Ecto neural progenitor cell (in vitro differentiated cells): ENCODE measurements at places on chromosomes 4 and X.
A peak's percentile ranks its signal among the peaks of the same experiment; 100 is the strongest.

DNA sequence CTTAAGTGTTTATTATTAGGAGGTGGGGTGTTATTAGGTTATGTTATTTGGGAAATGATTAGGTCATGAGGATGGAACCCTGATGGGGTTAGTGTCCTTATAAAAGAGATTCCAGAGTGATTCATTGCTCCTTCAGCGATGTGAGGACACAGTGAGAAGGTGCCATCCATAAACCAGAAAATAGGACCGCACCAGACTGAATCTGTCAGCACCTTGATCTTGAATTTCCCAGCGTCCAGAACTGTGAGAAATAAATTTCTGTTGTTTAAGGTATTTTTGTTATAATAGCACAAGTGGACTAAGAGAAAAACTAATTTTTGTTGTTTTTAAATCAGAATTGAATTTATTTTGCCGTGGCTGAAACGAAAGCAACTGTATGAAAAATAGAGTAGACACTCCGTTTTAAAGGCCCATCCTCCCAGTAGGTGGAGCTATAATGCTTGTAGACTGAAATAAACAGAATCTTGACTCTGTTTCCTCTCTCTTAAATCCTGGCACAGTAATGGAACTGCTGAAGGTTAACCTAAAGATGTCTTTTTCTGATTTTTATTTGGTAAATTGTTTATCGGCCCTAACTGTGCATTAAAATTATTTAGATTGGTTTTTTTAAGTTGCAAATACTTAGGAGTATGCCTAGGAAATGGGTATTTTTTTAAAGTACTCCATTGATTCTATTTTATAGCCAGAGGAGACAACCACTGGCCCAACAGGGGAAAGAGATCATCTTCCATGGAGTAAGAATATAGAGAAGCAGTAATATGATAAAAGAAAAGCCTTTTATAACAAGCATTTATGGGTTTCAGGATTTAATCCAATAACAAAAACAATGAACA is 133.2 kb upstream of the ADAMTS3 start:
- no peak for DNase-seq

DNA sequence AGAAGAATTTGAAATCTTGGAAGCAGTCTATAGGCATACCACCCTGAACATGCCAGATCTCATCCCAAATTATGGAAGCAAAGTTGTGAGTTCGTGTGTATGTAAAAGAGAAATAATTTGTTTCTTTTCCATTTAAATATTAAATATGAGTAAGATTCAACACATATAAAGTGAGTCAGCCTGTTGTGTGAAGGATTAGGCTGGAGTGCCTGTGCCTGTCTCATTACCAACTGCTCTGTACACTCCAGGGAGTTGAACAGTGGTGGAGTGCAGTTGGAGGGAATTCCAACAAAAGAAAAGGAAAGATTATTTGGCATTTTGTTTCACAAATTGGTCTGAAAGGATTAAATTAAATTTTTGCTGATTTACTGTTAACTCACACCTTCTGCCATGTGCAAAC is 435.6 kb downstream of the FAT4 start:
- DNase-seq, result no peak

- peak; percentile 58 for DNase-seq
Measured at GRCh38 chrX:131827935-131828334, 195.2 kb upstream of the STK26 start.

DNA sequence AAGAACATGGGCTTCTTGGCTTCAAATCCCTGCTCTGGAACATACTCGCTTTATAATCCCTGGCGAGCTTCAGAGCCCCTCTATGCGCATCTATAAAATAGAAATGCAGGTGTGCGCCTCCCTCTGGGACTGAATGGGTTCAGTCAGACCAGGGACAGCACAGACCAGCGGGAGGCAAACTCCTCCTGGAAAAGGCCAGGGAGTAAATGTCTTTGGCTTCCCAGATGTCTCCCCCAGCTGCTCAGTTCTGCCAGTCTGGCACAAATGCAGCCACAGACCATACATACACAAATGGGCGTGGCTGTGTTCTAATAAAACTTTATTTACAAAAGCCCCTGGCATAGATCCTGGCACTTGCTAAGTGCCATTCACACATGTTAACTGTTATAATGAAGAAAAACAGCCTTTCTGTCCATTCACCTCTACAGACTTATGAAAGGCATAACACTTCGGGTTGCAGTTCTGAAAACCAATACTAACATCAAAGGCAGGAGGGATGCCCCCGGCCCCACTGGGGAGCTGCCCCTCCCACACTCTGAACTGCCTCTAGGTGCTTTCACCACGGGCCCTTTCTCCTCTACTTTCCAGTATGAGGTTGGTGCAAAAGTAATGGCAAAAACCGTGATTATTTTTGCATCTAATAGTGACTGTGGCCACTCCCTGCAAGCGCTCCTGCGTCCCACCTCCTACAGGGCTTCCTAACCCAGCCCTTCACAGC is 4.6 kb downstream of the JAKMIP1 start:
- no peak for DNase-seq

DNA sequence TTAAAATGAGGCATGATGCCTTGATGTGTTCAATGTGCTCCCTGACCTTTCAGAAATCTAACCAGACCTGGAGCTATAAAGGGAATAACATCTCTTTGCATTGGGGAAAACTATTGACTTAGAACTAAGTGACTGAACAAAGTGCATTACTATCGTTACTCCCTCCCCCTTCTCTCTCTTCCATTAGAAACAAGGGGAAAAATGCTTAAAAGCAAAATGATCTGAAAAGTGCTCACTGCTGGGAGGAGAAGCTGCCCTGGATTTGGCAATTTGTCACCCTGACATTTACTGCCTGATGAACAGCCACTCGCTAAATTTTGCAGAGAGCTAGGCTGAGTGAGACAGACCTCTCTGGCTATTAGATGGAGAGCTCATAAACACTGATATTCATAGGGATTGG is 48.6 kb upstream of the PARM1 start:
- DNase-seq, result no peak
